ENCODE measurements at places on chromosomes 7 and 10.

GRCh38 chr7:2010551-2011265 is 222.0 kb downstream of the MAD1L1 start:
- no peak for DNase-seq

GRCh38 chr10:80741278-80741677 is 203.6 kb downstream of the SH2D4B start:
- no peak for DNase-seq

DNA sequence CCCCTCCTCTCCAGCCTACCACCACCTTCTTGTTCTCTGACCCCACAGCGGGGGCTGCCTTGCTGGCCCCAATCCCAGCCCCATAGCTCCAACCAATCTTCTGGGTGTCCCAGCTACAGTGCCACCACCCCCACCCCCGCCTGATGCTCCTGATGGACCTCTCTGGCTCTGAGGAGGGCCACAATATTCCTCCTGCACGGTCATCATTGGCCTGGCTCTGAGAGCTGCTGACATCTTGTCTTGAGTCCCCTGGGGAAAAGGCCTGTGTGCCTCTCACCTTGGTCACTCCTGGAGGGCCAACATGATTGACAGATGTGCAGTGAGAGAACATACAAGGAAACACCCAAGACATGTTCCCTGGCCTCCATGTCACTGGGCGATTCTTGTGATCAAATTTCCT is 7.6 kb downstream of the GDF2 start:
- no peak for DNase-seq

DNA sequence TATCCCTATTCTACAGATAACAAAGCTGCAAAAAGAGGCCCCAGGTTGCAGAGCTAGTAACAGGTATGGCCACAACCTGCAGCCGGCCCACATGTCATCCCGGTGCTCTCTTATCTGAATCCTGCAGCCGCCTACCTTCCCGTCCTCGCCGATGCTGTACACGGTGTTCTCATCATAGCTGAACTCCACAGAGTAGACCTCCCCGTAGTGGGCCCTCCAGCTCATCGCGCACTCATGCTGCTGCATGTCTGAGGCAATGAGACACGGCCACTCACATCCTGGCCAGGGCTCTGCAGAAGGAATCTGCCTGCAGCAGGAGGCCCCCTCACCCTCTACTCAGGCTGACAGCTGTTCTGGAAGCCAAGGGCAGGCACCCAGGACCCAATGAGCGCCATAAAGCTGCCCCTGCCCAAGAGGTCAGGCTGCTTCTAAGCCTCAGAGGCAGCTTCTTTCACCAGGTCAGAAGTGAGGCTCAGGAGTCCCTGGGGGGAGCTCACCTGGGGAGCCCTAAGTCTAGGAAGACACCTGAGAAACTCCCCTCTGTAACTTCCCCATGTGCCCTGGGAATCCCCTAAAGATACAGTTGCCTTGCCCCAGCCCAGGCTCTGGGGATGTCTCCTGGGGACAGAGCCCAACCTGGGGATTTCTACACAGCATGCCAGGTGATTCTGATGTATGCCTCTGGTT is 17.9 kb upstream of the CYREN start:
- DNase-seq, result no peak

- DNase-seq, result no peak
These were observed 38.0 kb downstream of the MARCHF5 start for GRCh38 chr10:92328993-92329392.

- no peak for DNase-seq
These were observed 135.4 kb upstream of the KMT2E start for GRCh38 chr7:104878577-104878976.

GRCh38 chr10:102504179-102504975 is 605 bp downstream of the SUFU start:
- DNase-seq, result peak; percentile 17

DNA sequence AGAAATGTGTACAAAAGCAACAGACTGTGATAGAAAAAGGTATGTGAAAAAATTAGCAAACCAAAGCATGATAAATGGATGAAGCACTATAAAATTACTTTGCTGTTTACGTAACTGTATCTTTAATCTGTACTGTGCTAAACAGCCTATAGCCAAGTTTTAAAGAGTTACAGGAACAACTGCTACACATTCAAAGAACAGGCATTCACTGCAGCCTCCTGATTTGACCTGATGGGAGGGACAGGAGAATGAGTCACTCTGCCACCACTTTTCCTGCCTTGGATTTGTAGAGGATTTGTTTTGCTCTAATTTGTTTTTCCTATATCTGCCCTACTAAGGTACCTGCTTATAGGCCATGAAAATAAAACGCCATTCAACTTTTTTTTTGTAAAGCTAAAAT is 116.1 kb downstream of the FANK1 start:
- no peak for DNase-seq

GRCh38 chr10:123574109-123574698 is 92.0 kb upstream of the GPR26 start:
- no peak for DNase-seq

DNA sequence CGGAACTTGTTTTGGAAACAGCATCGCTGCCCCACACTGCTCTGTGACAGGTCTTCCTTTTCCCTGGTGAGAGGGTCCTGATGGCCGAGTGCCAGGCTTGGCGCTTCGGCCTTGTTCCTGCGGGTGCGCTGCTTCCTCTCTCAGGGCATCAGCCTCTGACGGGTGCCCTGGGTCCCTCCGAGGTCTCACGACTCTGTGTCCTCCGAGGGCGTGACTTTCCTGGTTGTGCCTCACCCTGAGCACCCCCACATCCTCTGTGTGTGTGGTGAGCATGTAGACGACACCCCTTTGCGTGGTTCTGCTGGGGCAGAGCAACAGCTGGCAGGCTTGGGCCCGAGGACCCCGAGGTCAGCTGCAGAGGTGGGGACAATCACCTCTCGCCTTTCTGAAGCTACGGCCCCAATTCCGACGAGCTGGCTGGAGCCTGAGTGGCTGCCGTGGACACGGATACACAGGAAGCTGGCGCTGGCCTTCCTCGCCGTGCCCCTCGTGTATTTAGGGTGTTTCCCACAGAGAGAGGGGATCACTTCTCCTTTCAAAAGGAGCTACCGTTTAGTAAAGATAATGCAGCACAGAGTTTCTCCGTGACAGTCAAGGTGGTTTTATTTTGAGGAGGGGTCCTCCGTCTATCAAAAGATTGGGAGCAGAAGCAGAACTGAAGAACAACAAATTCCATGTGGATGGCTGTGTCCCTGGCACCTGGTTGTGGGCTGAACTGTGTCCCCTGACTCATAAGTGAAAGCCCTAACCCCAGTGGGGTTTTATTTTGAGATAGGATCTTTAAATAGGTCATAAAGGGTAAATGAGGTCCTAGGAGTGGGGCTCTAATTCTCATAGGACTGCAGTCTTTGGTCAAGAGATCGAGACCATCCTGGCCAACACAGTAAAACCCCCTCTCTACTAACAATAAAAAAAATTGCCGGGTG is 36.2 kb upstream of the PITRM1 start:
- no peak for DNase-seq

DNA sequence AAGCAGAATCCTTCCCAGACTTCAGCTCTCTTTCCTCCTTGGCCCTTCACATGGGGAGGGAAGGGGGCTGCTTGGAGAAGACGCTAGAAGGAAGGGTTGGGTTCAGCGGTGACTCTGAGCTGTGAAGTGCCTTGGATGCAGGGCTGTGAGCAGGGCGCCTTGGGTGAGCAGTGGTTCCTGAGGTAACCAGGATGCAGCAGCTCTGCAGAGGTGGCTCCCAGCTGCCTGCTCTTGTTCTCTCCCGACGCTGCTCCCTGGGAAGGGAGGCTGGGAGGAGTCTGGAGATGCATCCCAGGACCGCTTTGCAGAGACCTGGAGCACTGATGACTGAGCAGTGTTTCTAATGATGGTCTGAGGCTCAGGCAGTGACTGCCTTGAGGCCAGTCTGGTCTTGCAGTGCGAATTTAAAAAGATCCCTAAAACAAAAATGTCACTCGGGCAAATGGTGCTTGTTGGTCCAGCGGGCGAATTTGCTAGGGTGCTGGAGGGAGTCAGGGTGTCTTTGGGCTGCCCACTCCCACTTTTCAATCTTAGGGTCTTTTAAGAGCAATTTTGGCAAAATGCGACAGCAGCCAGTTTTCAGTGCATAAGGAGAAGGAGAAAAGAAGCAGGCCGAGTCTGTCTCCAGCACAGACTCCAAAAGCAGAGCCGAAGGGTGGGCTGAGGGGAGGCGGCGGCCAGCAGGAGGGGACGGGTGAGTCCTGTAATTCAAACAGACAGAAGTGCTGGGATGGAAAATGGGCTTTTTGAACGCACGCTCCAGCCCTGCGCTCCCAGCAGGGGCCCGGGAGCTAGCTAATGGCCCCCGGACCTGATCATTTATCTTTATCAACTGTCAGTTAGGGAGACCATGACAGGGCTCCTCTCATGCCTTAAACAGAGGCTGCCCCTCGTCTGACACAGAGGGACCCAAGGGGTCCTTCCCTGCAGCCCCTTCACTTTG is 191.2 kb upstream of the SHH start:
- DNase-seq, result no peak

GRCh38 chr10:44725404-44725803 is 185.7 kb upstream of the TMEM72 start:
- DNase-seq, result no peak

DNA sequence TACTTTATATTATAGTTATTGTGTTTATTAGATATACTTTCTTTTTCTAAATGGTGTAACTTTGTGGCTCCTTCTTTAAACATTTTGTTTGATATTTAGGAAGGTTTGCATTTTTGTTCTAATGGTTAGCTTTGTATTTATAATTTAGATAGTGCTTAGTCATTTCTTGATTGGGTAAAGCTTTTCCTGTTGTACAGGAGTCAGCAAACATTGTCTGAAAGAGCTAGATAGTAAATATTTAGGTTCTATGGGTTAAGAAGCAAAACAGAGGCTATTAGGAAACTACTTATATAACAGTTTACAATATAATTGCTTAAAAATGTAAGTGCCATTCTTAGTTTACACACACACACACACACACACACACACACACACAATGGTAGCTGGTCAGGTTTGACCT is 70.6 kb upstream of the CCDC6 start:
- no peak for DNase-seq

DNA sequence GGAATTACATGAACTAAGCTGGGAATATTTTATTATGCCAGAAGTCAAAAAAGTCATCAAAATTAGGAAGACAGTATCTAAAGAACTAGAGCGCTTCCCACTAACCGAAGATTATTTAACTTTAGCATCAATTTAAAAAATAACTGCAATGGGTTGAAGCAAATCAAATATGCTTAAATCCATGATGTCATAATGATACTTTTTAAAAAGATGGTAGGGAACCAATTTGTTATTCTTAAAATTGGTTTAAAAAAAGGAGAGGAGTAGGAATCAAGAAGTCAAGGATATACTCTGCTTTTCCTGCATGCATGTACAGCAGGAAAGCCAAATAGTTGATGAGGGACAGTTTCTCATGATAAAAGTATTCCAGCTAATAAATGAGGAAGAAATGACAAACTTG is 3.2 kb upstream of the ASAH2 start:
- DNase-seq, result no peak

DNA sequence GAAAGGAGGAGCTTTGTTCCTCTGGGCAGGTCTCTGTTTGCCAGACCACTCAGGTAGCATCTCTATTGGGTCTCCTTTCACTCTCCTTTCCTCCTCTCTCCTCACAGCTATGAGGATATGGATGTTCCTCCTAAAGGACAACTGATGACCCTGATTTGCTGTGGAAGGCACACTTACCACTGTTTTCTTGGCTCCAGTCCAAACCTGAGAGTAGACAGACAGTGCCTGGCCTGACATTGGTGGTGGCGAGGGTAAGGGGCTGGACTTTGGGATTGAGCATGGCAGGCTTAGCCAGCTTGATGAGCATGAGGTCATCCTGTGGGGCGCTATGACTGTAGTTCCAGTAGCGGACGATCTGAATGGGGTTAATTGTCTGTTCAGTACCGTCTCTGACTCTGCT is 3.6 kb downstream of the PRSS37 start:
- DNase-seq, result no peak

DNA sequence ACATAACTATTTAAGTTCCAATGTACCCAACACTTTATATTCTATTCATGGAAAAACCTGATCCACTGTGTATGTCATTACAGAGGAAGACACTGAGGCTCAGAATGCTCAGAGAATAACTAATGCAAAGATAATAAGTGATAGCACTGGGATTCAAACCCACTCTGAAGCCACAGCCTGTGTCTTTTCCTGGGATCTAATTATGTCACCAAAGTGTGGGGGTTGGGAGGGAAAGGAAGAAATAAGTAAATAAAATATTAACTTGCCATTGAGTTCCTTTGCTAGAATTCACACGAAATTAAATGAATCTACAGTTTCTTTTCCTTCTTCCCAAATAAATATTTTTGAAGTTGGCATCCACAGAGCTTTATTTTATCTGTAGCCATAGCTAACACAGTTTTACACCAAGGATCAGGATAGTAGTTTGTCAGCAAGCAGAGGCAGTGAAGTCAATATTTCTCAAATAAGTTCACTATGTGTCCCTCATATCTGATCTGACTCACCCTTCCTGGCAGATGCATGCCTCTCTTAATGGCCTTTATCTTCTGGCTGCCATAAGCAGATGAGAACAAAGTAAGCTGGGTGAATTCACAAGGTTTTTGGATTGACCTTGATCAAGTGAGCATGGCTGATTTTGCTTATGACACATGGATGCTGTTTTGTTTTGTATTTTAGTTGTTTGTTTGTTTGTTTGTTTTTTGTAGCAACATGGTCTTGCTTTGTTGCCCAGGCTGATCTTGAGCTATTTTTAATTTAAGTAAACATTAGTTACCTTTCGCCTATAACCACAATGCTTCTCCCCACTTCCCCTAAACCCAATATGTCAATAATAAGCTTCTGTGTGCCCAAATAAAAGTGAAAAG is 6.3 kb downstream of the RAPGEF5 start:
- no peak for DNase-seq

DNA sequence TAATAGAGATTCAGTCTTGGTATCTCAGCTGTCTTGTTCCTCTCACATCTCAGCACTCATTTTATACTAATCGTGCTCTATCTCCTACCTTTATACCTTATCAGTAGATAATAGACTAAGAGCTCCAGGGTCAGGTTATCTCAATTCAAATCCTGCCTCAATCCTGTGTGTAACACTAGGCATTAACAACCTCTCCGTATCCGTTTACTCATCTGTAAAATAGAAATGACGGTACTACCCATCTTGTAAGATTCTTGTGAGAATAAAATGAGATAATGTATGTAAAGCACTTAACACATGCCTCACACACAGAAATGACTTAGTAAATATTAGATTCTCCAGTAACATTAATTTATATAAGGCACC is 622 bp upstream of the P4HA1 start:
- DNase-seq, result no peak

DNA sequence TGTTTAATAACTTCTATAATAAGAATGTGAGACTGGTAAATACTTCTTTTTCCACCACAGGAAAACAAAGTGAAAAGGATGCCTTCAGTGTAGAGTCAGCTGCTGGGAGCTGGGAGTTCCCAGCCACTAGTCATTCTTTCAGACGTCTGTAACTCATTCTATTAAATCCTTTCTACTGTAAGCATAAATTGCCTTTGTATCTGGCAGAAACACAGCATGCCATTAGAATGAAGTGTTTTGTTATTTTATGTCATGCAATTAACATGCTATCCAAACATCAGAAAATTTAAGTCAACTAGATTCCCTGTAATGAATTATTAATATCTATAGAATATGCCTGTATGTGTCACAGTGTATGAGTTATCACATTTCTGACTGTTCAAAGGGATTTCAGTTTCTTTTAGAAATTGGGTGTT is 14.3 kb downstream of the BPGM start:
- no peak for DNase-seq

Measured in stimulated activated naive CD8-positive, alpha-beta T cell treated with anti-CD3 and anti-CD28 coated beads, Interleukin-15, amount 100 ng/mL, for 72 hours (primary cell).